ENCODE measurements at places on chromosomes 3 and 15. TPM values are rescaled to one million over a fixed set of nuclear protein-coding genes. Genes with fewer than 3 reads are reported as not detected.

SLC9C1 gene
- total RNA-seq = not detected

CRABP1 gene
- not detected for total RNA-seq

DNA sequence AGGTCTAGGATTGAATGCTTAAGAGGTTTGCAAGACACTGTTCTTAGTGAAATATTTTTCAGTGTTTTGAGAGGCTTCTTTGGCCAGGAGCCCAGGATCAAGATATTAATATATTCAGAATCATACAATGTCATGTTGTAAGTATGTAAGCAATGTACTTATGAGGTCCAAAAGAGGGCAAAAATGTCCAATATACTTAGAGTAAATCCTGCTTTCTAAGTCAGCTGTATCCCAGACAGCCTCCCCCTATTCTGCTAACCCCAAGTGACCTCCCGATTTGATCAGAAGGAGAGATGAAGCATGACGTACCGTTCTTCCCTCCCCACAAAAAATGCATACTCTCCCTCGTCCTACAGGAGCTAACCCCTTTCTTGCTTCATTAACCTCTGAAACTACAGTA is 70.9 kb downstream of the CHAC1 start:
- ATAC-seq = no peak

- ATAC-seq = no peak
These were observed 27.4 kb upstream of the FRMD5 start for GRCh38 chr15:44222478-44222877.

GRCh38 chr3:178384321-178385230 is 151.7 kb upstream of the KCNMB2 start:
- ATAC-seq = no peak

All from activated T-helper 17 cell treated with anti-CD3 and anti-CD28 coated beads, Interleukin-2, amount 50 U/mL, for 72 hours (primary cell).